ENCODE measurements at places on chromosomes 4 and X.
A peak's percentile ranks its signal among the peaks of the same experiment; 100 is the strongest.

DNA sequence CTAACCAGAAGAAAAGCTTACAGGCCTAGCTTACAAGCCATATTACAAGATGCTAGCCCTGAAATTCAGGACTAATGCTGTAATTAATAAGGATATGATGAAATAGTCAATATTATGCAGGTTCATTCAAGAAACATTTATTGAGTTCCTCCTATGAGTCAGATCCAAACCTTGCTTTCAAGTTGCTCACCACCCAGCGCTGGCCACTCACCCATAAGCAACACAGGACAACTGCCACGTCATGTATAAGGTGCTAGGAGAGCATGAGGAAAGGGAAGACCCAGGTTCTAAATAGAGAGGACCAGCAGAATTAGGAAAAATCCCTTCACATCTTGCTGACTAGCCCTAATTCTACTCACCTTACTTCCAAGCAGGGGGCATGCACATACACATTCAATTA lies 23.3 kb downstream of the MAML3 start:
- DNase-seq = no peak

DNA sequence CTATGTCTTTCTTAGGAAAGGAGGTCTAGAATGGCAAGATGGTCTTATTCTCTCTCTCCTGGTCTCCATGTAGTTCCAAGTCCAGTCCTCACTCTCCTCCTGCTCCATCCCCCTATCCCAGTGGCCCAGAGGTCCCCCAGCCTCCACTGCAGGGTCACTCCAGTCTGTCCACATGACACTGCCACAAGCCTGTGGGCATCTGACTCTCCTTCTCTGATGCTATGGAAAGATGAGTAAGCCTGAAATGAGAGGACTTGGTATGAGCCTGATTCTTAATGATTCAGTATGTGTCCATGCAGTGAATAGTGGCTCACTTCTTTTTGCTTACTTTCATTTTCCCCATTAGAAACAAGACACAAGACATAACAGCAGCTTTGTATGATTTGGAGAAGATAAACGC lies 516.8 kb upstream of the ADGRL3 start:
- DNase-seq = no peak

DNA sequence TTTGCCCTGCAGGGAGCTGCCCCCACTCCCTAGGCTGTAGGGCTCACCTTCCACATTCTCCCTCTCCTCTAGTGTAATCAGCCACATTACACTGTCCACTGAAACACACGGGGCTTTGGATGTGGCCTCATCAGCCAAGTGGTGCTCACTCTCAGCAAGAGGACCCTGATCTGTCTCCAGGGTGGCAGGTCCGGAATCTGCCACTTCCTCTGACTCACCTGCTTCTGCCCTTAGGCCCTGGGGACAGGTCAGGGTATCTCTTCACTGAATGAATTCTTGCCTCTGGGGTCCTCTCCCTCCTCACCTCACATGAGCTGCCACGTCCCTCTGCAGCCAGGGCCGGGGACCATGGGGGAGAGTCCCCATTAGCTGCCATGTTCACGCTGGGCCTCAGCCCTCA lies 15.9 kb downstream of the ZNF41 start:
- no peak for DNase-seq

- DNase-seq = no peak
Observed at GRCh38 chrX:47285836-47286320, 53.1 kb downstream of the USP11 start.

- DNase-seq = no peak
Observed at GRCh38 chrX:13791145-13791544, 25.7 kb downstream of the GPM6B start.

DNA sequence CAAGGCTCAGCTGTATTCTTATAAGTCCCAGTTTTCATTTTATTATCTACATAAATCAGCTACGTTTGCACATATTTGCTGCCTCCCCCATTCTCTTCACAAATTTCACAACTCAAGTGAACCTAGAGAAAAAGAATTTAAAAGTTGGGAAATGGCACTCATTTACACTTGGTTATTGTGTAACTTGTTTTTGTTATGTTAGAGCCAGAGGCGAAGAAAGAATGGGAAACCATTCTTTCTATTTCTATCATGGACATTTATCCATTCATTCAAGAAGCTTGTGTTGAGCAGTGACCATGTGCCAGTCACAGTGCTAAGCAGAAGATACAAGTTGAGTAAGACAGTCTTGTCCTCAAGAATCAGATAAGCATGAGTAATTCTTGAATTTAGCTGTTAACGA lies 13.5 kb downstream of the LIAS start:
- DNase-seq = no peak

- no peak for DNase-seq
Observed at GRCh38 chrX:1181170-1181569, 31.3 kb downstream of the CRLF2 start.

DNA sequence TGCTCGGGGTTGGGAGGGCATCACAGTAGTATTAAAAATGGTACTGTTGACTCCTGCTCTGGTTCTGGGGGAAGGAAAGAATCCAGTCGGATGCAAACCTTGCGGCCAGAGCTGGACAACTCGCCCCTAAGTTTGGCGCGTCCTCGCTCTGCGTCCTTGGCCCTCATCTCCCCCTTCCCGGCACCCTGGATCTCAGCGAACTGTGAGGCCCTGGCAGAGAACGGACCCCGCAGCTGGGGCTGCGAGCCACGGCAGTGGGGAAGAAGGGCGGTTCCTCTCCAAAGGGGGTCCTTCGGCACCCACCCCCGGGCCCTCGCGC lies 14.0 kb downstream of the ARHGEF6 start:
- no peak for DNase-seq

- DNase-seq = peak; percentile 20
Observed at GRCh38 chr4:75698963-75699228, 25.5 kb upstream of the USO1 start.

GRCh38 chr4:155509555-155509954 lies 132.8 kb upstream of the MAP9 start:
- DNase-seq = no peak

DNA sequence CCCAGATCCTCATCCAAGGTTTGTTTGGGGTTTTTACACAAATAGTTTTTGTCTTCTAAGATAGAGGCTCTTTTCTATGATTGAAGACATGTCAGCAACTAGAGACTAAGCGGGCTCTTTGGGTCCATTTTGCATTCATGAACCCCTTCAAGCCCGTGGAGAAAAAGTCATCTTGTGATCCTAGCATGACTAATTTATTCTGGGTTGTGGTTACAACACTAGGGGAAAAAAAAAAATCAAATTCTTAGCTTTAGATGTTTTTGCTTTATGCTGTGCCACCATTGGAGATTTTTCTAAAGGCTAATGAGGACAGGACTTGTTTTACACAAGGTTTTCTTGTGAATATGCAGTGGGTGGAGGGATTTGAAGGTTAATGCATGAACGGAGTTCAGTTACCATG lies 440.0 kb downstream of the PCDH7 start:
- DNase-seq = no peak

GRCh38 chrX:71558920-71559319 lies 19.3 kb upstream of the GCNA start:
- DNase-seq = no peak

DNA sequence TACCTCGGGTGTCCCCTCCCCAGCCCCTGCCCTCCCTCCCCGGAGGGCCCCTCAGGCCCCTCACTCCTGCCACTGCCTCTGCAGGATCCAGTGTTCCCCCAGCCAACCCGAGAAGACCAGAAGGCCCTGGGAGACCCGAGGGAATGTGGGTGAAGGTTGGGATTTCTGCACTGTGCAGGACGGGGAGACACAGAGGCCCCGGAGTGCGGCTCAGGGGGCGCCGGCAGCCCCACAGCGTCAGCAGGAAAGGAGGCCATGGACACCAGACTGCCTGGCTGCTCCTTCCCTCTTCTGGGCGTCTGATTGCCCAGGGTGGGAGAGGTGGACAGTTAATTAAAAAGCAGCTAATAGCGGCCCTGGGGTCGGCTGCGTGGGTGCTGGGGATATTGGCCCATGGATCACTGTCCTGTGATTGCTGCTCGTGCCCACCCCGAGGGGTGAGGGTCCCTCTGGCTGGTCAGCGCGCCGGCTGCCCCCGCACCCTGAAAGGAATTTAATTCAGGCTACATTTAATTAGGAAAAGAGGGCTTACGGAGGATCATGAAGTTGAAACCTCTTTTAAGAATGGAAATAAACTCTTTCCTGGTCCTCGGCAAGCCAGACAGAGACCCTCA lies 57.8 kb upstream of the NKX1-1 start:
- DNase-seq = no peak

DNA sequence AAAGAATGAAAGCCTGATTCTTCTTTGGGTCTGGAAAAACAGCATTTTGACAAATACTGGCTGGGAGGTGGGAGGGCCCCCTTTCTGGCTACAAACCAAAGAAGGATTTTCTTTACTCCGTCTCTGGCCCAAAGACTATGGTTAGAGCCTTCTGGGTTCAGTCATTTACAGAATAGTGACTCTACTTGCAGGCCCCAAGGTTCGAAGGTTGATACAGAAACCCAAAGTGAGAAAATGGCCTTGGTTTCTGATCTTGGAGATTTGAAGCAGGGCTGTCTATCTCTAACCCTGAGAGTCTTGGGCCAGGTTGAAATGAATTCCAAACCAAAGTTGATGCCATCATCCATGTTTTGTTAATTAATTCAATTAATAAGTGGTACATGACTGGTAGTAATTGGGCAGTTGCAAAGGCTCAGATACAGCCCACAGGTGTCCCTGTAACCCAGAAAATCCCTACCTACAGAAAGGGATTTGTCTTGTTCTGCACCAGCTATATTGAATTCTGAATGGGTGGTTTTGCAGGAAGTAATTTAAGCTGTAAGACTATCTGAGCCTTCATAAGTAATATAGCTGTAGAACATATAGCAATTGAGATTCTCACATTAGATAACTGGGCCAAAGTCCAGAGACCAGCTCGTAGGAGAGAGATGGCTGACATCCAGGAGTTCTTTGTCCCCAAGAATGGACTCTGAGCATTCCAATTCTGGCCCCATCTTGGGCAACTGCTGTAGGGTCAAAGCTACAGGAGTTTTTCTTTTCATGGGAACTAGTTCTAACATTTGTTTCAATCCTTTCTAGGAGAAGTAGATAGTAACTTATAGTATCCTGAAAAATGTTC lies 34.5 kb downstream of the CHRNA9 start:
- DNase-seq = peak; percentile 48

GRCh38 chr4:184805462-184806228 lies 20.1 kb downstream of the ACSL1 start:
- no peak for DNase-seq

DNA sequence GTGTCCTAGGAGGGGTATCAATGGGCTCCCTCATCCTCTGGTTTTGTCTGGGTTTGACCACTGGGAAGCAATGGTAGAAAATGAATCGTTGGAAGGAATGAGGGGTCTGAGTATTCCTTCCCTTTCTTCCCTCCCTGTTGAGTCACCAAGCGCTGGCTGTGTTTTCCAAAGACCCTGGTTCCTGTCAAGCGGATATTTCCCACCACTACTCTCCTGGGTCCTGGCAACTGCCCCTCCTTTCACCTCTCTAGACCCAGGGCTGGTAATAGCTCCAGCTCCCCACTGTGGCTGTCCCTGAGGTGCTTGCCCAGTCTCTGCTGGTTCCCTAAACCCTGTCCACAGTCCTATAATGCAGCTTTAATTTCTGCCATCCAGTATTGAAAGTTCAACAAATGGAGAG lies 22.2 kb downstream of the SMIM43 start:
- no peak for DNase-seq

DNA sequence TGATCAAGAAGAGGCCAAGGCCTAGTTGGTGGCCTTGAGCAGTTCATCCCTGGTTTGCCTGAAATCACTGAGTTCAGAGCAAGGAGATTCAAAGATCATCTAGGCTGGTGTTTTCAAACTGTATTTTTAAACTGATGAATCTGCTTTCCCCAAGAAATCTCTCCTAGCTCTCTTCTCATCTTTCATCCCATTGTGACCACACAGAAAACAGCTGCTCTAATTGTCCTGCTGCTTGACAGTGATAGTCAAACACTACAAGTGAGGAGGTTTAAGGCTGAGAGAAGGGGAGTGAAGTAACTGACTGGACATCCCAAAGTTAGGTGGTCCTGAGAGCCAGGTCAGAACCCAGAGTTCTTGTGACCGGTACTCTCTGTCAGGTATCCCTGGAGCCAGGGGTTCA lies 91.5 kb downstream of the LNX1 start:
- DNase-seq = no peak

- DNase-seq = no peak
Observed at GRCh38 chr4:167218022-167218608, 16.2 kb downstream of the SPOCK3 start.

- no peak for DNase-seq
Observed at GRCh38 chr4:169745291-169745690, 12.5 kb downstream of the HPF1 start.

DNA sequence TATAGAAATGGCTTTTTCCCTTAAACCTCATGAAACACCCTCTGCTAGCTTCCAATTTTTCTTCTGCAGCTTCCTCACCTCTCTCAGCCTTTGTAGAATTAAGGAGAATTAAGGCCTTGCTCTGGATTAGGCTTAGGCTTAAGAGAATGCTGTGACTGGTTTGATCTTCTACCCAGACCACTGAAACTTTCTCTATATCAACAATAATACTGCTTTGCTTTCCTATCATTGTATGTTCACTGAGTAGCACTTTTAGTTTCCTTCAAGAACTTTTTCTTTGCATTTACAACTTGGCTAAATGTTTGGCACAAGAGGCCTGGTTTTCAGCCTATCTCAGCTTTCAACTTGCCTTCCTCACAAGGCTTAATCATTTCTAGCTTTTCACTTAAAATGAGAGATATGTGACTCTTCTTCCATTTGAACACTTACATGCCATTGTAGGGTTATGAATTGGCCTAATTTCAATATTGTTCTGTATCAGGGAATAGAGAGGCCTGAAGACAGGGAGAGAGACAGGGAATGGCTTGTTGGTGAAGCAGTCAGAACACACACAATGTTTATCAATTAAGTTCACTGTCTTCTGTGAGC lies 28.2 kb downstream of the TMEM154 start:
- peak; percentile 20 for DNase-seq

DNA sequence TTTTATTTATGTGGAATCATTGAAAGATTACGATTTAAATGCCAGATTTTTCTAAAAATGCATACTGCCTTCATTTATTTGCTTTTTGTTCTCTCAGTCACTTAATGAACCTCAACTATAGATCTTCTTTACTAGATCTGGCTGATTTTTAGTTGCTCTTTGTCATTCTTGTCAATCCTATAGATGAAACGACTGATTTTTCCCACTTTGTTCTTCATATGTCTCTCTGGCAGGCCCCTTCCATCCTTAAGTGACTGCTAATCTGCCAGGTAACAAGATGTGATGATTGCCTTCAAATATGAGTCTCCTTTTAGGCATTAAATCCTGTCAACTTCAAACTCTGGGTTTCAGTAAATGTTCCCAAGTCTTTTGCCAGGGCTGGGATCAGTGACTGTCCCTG lies 61.0 kb downstream of the ALG13 start:
- no peak for DNase-seq

DNA sequence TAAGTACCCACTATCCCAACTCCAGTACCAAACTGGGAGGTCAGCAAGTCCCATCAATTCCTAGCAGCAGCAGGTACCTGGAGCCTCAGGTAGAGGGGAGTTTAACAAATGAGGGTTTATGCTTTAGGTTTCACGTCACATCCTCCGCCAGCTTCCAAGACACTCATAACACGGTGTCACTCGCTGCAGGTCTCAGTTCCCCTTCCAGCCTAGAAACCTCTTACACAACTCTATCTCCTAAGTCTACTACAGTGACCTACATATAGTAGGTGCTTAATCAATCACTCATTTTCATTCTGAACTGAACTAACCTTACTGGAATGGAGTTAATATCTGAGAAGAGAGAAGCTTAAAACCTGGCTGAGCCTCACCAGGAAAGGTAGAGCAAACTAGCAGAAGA lies 96.0 kb downstream of the EFHC2 start:
- DNase-seq = no peak

Measured in activated CD4-positive, alpha-beta T cell treated with anti-CD3 and anti-CD28 coated beads, Interleukin-10, Interleukin-2, amounts not matched to agents 100 ng/mL and 50 ng/mL, durations not matched to agents 16 hours and 8 hours (primary cell).